CD4-positive, alpha-beta T cell (primary cell): ENCODE measurements at places on chromosomes 7 and 10.

DNA sequence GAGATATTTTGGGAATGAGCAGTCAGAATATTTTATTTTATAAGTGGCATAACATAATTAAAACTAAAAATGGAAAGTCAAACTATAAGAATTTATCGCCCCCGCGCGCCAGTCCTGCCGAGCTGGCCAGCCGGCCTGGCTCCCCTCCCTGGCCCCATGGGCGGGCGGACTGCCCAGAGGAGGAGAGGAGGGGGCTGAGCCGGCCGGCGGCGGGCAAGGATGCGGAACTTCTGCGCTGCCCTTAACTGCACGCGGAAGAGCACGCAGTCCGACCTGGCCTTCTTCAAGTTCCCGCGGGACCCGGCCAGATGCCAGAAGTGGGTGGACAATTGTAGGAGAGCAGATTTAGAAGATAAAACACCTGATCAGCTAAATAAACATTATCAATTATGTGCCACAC lies 96.8 kb downstream of the DKK1 start:
- DNase-seq = no peak

GRCh38 chr7:73880755-73881328 lies 19.9 kb downstream of the TMEM270 start:
- no peak for DNase-seq

- DNase-seq = no peak
Measured at GRCh38 chr7:16926861-16927260, 45.1 kb upstream of the AGR3 start.

- no peak for DNase-seq
Measured at GRCh38 chr7:106102387-106102966, 9.6 kb downstream of the SYPL1 start.

- no peak for DNase-seq
Measured at GRCh38 chr7:118076564-118076963, 107.4 kb upstream of the LSM8 start.

DNA sequence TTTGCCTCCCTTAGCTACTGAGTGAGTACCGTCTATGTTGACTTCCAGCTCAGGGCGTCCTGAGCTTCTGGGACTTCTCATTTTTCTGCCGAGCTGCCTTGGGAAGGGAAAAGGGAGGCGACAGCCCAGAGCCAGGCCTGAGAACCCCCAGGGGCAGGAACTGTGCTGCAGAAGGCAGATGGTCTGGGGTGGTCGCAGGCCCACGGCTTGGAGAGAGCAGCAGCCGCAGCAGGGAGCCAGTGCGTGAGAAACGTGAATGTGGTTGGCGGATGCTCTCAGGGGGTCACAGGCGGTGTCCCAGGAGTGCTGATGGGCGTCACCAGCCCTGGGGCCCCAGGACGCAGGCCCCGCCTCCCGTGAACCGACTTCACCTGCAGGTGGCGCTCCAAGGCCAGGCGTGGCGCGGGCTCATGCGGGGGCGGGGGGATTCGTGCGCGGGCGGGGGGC lies 9.2 kb upstream of the PWWP2B start:
- DNase-seq = peak; percentile 76

DNA sequence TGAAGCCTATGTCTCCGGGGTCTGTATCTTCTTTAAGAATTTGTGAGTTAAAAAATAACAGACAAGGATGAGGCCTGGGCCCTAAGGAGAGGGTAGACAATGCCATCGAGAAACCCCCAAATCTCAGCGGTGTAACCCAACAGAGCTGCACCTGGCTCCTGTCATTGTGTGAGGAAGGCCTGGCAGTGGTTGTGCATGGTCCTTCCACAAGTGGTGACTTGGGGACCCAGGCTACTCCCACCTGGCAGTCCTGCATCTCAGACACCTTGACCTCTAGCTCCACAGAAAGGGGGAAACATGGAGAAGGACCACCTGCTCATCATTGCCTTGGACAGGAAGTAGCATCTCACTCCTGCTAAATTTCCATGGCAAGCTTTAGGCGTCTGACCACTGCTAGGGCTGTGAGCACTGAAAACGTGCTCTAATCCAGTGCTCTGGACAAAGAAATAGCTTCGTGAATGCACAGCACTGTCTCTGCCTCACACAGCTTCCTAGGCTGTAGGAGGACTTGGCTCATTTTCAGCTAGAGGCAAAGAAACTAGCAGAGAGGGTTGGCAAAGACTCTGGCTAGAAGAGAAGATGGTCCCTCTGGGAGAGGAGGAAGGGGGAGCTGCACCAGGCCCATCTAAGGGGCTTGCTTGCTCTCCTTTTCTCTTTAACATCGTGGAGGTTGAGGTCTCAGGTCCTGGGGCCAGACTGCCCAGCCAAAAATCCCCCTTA lies 273.9 kb upstream of the ZMIZ1 start:
- DNase-seq = no peak

- DNase-seq = no peak
Measured at GRCh38 chr10:125980521-125981035, 84.2 kb downstream of the FANK1 start.

- no peak for DNase-seq
Measured at GRCh38 chr7:129690701-129691100, 79.2 kb downstream of the NRF1 start.

- DNase-seq = no peak
Measured at GRCh38 chr10:5573319-5573950, 48.7 kb downstream of the CALML3 start.

GRCh38 chr10:78736926-78737630 lies 331.7 kb upstream of the ZMIZ1 start:
- no peak for DNase-seq

DNA sequence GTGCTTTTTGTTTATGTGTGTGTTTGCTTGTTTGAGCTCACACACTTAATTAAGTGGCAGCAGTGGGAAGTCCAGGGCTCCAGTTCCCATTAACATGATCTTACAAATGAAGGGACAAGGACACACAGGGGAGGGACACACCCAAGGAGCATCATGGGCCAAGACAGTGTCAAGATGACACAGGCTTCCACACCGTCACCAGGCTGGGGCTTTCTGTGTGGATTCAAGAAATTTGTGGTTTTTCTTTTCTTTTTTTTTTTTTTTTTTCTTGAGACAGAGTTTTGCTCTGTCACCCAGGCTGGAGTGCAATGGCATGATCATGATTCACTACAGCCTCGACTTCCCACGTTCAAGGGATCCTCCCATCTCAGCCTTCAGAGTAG lies 173.6 kb downstream of the KIAA1217 start:
- DNase-seq = no peak

DNA sequence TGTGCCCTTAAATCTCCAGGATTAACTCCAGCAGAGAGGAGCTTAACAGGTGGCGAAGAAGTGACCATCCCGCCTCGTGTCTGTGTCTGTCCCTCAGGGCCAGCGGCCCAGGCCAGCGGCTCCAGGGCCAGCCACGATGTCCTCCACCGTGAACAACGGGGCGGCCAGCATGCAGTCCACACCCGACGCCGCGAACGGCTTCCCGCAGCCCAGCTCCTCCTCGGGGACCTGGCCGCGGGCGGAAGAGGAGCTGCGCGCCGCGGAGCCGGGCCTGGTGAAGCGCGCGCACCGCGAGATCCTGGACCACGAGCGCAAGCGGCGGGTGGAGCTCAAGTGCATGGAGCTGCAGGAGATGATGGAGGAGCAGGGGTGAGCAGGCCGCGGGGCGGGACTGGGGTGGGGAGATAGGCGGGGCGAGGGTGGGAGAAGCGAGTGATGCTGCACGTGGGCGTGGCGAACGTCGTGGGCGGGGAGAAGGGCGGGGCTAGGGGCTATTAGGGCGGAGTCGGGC lies 33.3 kb downstream of the SRRM3 start:
- DNase-seq = peak; percentile 72

GRCh38 chr7:90660819-90661218 lies 64.7 kb downstream of the CDK14 start:
- no peak for DNase-seq

GRCh38 chr7:77903597-77903996 lies 105.0 kb downstream of the PHTF2 start:
- peak; percentile 7 for DNase-seq

GRCh38 chr7:117324960-117325359 lies 2.1 kb upstream of the WNT2 start:
- no peak for DNase-seq

DNA sequence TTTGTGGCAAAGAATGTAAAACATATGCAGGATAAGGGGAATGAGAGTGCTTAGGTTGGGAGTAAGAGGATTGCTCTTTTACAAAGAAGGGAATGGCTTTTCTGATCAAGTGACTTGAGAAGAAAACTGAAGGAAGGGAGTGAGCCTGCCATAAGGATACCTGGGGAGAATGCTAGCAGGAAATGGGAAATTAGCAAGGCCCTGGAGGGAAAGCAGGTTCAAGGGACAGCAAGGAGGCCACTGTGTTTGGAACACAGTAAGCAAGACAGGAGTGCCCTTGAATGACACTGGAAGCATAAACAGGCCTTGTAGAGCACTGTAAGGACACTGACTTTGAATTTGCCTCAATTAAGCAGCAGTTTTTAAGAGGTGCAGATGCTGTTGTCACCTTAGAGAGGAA lies 1069.9 kb downstream of the DNAJB9 start:
- no peak for DNase-seq

- DNase-seq = no peak
Measured at GRCh38 chr7:41164440-41164839, 538.5 kb downstream of the INHBA start.

DNA sequence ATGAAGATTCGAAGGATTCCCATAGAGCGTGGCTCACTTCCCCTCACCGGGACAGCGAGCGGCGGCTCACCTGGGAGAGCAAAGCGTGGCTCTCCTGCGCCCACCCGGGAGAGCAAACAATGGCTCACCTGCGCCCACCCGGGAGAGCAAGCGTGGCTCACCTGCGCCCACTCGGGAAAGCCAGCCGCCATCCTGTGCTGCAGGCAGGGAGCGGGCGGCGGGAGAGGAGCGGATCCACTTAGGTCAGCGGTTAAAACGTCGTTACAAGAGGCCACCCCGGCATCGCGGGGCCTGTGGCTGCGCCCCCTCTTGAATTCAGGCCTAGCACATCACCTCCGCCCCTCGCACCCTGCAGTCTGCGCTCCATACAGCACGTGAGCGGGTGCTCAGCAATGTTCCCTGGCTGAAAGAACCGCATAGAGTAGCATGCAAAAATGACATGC lies 461 bp upstream of the FIGNL1 start:
- DNase-seq = peak; percentile 8

DNA sequence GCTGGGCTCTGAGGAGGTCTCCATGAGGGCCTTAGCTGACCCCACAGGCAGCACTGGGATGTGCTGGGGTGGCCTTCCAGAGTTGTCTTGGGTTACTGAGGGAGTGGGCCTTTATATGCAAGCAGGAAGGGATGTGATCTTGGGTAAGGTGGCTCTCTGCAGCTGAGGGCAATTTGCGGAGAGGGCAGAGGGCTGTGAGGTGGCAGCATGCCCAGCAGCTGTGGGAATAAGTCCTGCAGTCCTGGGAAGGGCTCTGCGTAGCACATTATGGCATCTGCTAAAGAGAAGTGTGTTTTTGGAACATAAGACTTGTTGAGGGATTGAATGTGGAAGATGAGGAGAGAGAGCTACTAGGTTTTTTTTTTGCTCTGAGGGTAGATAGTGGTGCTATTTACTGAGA lies 99.6 kb upstream of the KMT2E start:
- DNase-seq = no peak

- DNase-seq = no peak
Measured at GRCh38 chr7:29924684-29925083, 64.9 kb downstream of the SCRN1 start.

DNA sequence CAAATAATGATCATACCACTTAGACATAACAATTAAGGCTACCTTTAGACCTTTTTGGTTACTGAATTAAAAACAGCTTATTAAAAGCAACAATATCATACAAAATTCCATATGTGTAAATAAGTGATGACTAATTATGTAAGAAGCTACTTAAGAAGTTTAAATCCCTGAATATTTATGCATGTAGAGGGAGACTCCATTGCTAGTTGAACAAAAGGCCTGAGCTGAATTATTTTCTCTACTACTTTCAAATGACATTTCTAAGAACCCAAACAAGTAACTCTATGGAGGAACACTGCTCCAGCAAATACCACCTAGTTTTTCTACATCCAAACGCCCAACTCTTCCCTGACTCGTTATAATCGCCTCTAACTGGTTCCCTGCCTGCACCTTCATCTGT lies 31.5 kb downstream of the EPC1 start:
- DNase-seq = no peak

GRCh38 chr10:67521546-67521945 lies 174.4 kb downstream of the CTNNA3 start:
- no peak for DNase-seq

DNA sequence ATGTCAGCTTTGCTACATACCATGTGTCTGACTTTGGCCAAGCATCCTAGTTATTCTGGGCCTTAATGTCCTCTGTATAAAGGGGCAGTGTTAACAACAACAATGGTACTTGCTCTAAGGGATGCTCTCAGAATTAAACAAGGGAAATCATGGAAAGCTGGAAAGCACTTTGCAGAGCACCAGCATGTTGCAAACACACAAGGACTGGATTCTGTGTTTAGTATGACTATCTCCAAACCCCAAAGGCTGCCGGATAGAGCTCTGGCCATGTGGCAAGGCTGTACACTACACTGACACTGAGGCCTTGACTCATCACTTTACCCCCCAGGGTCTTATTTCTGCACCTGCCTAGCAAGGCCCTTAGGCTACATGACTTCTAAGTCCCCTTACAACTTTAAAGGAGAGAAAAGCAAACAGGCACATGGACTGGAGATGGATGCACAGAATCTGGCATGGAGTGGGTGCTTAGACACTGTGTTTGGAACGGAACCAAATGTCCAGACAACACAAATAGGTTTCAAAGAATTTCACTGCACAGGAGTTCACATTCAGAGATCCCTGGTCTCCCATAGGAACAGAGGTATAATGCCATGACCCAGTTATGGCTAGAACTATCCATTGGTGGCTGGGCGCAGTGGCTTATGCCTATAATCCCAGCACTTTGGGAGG lies 74.6 kb downstream of the FAM13C start:
- no peak for DNase-seq

DNA sequence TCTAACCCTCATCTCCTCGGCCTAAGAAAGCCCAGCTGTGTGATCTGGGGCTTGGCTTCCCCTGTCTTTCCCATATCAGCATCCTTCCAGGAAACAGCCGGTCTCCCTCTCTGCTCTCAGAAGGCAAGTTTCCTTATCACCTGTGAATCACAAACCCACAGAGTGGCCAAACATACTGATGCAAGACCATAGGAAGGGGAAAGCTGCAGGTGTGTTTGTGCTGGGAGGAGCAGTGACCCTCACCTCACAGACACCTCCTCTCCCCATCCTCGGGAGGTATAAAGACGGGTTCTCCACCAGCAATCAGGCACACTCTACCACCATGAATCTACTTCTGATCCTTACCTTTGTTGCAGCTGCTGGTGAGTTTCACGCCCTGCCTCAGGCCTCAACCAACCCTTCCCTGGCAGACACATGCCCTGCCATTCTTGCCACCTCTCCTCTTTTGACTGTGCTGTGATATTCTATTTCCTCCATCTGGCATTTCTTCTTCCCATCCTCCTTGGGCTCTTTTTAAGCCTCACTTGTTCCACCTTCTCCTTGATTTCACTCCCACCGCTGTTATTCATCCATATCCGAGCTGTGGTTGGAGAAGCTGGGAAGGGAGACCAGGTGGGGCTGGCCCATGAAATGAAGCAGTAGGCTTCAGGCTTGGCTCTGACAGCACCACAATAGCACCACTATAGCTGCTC lies at the start of gene PRSS2:
PRSS2 (plus strand) TSS at position 310 of the 692 bp plus-strand sequence; CDS start at position 323, 13 bp downstream.
- no peak for DNase-seq
